ENCODE measurements at places on chromosomes 1 and 21.

DNA sequence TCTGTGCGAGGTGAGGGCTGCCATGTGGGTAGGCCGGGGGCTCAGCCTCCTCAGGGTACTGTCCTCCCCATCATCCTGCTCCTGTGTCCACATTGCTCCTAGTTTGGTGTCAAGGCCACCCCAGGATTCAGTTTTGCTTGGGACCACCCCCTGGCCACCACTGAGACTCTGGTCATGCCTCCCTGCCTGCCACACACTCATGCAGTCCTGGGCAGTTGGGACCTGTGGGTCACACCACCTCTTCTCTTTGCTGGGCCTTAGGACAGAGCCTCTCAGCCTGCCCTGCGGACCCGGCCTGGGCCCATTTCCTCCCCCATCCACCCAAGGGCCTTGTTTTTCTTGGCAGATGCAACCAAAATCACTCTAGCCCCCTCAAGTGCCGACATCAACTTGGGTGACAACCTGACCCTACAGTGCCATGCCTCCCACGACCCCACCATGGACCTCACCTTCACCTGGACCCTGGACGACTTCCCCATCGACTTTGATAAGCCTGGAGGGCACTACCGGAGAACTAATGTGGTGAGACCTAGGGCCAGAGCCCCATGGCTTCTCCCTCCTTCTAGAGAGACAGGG is 19.4 kb downstream of the TMEM81 start:
- DNase-seq: no peak

DNA sequence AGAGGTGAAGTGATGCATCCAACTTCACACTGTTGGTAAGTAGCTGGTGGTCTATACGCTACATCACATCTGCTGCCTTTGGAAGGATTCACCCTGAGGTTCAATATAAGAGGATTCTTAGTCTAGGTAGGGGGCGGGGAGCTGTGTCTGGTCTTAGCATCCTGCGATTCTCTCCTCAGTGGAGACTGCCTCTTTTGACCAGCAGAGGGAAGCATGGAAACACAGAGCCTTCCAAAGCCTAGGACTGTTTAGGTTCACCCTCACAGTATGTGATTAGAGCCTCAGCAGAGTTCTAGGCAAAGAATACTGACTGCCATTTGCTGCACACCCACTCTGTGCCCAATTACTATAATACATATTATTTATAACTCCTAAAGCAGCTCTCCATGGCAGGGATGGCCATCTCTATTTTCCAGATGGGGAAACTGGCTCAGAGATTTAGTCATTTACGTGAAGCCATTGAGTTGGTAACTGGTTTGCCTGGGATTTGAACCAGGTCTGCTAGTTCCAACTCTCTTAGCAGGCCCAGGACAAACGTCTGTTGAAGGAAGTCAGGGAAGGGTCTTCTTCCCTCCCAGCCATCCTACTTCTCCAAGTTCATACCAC is 28.9 kb upstream of the EFCAB14 start:
- no peak for DNase-seq

DNA sequence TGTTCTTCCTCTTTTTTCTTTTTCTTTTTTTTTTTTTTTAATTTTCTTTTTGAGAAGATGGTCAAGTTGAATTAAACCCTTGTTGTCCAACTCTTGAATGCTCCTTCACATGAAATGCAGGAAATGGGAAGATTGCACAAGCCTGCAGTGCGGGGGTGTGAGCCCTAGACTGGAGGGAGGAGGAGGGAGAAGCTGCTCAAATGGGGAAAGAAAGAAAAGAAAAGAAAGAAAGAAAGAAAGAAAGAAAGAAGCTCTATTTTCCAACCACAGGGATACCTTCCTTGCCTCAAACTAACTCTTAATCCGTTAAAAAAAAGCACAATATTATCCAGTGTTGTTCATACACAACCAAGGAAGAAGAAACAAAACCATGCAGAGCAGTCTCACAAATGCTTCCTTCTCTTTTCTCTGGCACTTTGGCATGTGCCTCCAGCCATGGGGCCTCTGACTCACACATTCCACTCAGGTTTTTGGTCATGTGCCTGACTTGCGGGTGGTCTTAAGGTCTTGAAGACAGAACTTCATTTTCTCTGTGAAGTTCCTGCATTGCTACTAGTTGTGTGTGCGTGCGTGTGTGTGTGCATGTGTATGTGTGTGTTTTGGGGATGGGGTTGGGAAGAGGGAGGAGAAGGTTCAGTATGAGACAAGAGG is 276.1 kb downstream of the RPS6KC1 start:
- DNase-seq: no peak

DNA sequence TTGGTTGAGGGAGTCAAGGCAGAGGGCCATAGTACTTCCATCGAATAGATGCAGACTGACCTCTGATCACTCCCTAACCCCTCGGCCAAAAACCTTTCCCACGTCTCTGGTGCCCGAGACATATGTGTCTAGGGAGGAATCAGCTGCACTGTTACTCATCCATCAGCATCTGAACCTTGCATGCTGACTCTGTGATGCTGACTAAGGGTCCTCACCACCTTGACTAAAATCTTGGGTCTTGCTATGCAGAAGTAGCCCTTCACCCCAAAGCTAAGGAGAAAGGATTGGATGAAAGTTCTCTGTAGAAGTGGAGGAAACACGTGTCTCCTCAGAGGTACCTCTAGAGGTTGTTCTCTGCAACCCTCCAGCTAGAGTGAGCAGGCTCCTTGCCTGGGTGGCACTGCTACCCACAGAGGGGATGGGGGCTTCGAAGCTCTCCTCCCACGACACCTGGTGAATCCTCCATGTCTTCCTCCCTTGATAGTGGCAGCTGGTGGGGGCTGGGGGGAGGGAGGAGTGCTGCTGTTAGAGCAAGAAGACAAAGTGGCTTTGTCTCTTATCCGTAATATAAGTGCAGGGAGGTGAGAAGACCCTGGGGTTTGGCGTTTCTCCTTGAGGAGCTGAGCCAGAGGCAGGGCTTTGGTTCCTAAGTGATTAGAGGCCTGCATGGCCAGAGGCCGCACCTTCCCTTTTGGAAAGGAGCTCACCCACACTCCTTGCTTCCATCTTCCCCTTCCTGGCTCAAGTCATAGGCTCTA is 45.1 kb downstream of the ATP2B4 start:
- no peak for DNase-seq

DNA sequence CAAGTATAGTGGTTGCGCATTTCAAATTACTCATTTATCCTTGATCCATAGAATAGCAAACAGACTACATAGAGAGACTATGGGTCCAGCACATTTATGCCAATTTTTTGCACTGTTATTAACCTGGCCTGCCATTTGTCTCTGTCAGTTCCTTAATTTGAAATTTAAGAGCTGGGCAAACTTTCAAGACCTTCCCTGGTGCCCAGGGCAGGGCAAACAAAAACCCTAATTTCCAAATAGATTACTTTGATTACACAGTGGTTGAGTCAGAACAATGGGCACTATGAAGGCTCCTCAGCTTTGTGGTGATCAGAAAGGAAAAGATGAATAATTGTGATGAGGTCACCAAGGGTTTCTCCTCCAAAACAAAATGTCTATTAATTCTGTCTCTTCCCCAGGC is 80.6 kb downstream of the TNFSF18 start:
- no peak for DNase-seq

GRCh38 chr1:184114818-184115398 is 63.4 kb downstream of the TSEN15 start:
- no peak for DNase-seq
